NCI-H2107 (cell line): ENCODE measurements at places on chromosomes 13 and 19.

- DNase-seq: no peak
Measured at GRCh38 chr13:61830475-61830874, 414.8 kb upstream of the PCDH20 start.

- no peak for DNase-seq
Measured at GRCh38 chr19:34649886-34650543, 26.9 kb downstream of the SCGB2B2 start.

DNA sequence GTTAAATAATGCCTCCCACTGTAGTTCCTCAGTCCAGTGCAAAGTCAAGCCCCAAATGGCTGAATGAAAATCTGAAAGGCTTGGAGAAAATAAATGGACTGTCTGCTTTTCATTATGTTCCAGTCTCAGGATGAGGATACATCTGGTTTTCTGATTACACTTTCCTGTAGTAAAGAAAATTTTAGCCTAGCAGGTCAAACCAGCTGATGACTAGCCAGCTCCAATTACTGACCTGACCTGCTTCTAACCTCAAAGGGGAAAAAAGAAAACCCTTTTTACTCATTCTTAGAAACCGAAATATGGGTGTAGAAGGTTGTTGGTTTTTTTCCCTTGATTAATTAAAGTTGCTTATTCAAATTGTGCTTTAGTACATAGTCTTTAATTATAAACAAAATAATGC lies 418.4 kb downstream of the EFNB2 start:
- no peak for DNase-seq

- no peak for DNase-seq
Measured at GRCh38 chr13:105016266-105016665, 1519.2 kb downstream of the EFNB2 start.

DNA sequence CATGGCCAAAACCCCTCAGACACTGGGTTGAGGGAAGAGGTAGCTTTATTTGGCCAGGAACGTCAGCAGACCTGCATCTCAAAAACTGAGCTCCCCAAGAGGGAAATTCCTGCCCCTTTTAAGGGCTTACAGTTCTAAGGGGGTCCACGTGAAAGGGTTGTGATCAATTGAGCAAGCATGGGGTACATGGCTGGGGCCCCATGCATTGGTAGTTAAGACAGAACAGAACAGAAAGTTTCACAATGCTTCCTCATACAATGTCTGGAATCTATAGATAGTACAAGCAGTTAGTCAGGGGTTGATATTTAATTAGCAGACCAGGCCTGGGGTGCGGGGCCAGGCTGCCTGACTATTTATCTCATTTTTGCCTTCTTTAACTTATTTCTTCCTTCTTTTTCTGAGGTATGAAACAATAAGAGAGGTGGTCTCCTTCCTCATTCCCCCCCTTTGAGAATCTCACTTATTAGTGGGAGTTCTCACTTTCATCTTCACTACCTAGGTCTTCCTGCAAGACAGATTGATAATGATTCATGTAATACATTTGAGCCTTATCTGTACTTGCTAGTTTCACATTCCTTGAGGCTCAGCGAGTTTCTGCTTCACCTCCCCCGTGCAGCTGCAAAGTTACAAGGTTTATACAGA lies 84.8 kb downstream of the SLC25A15 start:
- DNase-seq: no peak

- DNase-seq: no peak
Measured at GRCh38 chr19:42508892-42509444, 19.3 kb downstream of the CEACAM1 start.

DNA sequence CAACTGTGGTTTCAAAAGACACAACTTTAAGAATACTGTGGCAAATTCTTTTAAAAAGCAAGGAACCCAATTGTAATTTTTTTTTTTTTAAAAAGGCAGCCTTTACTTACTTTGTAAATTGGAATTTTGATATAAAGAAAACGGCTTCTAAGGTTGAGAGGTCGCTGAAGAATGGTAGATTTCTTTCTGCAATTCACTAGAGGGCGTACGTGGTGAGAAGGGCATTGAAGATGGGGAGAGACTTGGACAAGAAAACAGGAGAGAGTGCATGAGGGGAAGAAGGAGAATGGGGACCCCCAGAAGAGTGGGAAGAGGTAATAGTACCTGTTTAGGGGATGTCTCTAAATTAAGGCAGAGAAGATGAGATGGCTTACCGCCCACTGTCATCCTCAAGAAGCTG lies 33.5 kb upstream of the PABPC3 start:
- no peak for DNase-seq

GRCh38 chr19:40582467-40582866 lies 5.8 kb downstream of the SHKBP1 start:
- no peak for DNase-seq
